ENCODE measurements at places on chromosomes 11 and 22.

- no peak for DNase-seq
Observed at GRCh38 chr22:37290737-37291136, 8.4 kb downstream of the CYTH4 start.

DNA sequence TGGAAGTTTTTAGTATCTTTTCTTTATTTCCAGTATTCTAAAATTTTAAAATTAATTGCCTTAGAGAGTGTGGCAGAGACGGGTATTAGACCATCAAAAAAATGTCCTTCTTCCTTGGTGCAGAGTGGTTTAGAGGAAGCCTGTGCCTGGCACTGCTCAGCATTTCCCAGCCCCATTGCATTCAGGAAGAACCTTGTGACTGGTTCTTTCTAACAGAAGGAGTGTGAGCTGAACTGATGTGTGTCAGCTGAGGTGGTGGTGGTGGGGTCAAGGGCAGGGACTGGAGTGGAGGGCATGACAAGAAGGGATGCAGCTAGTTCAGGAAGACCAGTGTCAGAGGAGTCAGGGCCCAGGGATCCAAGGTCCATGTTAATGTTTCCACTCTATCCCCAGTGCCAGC lies 58.7 kb upstream of the FDX1 start:
- DNase-seq: no peak

DNA sequence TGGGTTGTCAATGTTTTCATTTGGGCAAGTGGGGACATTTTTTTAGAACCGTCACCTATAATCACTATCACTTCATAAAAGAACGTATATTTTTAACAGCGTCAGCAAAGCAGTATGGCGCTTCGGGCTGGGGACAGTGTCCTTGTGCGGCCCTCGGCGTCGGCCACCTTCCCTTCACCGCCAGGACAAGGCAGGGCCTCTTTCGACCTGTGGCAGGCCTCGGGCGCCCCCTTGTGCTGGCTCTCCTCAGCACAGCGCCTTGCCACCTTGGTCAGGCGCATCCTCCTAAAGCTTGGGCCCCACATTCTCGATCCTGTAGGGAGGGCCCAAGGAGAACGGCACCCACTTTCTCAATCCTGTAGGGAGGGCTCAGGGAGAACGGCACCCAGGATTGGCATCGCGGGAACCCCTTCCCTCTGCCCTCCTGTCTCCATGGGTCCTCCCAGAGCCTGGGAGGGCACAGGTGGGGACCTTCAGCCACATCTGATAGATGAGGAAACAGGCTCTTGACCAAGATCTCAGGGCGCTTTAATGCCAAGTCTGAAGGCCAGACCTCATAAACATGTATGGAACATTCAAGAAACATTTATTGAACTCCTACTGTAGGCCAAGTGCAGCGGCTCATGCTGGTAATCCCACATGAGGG lies 11.5 kb upstream of the FADD start:
- DNase-seq: no peak

DNA sequence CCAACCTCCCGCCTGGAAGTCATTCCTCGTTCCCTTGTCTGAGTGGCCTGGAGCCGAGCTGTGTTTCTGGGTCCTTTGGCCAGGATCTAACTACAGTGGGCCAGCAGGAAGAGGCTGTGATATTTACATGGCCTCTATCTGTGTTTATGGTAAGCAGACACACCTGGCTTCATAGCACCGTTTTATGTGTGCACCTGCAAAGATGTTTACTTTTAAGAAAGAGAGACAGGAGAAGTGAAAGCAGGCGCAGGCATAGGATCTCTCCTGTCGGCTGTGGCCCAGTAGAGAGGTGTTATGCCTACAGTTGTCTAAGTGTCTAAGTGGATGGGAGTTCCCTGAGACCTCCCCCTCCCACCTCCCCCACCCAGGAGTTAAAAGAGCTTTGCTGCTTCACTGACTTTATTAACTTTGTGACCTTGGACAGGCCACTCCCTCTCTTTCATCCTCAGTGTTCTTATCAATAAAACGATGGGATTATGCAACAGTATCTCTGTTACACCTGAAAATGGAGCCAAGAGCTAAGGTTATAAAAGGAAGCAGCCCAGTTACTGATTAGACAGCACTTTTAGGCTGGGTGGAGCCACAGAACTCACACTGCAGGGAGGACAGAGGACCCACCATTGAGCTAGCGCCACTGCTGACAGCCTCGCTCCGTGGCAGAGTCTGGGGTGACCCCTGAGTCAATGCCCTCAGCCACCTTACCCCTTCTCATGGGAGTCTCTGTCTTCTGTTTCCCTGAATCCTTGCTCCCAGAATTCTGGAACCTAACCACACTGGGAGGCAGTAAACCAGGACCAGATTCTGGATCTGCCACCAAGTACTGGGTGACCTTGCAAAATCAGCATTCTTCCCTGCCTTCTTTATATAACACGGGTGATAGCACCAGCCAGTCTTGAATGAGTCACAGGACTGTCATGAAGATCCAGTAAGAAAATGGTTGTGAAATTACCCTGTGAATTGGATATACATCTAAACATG lies 22.0 kb downstream of the ST14 start:
- no peak for DNase-seq

- DNase-seq: no peak
Observed at GRCh38 chr11:109426442-109427240, 4.7 kb downstream of the C11orf87 start.

GRCh38 chr11:119192111-119192510 lies 6.8 kb downstream of the NHERF4 start:
- DNase-seq: no peak

DNA sequence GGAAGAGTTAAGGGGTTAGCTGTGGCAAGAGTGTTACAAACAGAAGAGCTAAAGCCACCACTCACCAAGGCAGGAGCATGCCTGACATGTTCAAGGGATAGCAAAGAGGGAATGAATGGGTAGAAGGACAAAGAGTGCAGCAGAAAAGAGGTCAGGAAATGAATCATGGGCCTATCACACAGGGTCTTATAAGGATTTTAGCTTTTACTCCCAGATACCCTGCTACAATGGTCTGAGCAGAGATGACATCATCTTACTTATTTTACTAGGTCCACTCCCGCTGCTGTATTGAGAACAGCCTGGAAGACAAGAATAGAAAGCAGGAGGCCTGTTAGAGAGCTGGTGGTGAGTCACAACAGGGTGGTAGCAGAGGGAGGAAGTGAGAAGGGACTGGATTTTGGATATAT lies 9.8 kb downstream of the TRAF6 start:
- DNase-seq: no peak

- peak; percentile 45 for DNase-seq
Observed at GRCh38 chr11:68081691-68082090, 39.5 kb downstream of the CHKA start.

GRCh38 chr11:76644591-76644990 lies 26.0 kb downstream of the LRRC32 start:
- no peak for DNase-seq

GRCh38 chr11:1733009-1733715 lies 17.2 kb downstream of the IFITM10 start:
- no peak for DNase-seq

GRCh38 chr11:18455686-18456372 lies at the start of gene LDHAL6A:
Gene LDHAL6A (plus strand): TSS chr11:18455856. CDS start chr11:18456681, 825 bp downstream.
- DNase-seq: no peak

DNA sequence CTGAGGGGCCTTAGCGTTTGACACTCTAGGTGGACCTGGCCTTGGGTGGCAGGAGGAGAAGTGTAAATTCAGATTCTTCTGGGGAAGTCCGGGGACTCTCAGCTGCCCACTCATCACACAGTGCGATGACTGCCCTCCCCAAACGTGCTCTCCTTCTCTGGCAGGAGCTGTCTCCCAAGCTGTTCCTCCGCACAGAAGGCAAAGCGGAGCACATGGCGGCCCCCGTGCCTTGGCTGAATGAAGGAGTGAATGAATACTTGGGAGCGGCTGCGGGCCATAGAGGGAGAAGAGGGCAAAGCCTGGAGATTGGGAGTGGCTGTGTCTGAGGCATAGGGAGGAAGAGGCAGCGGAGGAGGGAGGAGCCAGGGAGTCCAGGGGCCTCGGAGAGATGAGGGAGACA lies 6.9 kb upstream of the NAA40 start:
- DNase-seq: no peak

GRCh38 chr11:65378928-65379638 lies 3.4 kb downstream of the SLC25A45 start:
- no peak for DNase-seq

GRCh38 chr11:96235751-96236150 lies 107.2 kb downstream of the MAML2 start:
- no peak for DNase-seq

DNA sequence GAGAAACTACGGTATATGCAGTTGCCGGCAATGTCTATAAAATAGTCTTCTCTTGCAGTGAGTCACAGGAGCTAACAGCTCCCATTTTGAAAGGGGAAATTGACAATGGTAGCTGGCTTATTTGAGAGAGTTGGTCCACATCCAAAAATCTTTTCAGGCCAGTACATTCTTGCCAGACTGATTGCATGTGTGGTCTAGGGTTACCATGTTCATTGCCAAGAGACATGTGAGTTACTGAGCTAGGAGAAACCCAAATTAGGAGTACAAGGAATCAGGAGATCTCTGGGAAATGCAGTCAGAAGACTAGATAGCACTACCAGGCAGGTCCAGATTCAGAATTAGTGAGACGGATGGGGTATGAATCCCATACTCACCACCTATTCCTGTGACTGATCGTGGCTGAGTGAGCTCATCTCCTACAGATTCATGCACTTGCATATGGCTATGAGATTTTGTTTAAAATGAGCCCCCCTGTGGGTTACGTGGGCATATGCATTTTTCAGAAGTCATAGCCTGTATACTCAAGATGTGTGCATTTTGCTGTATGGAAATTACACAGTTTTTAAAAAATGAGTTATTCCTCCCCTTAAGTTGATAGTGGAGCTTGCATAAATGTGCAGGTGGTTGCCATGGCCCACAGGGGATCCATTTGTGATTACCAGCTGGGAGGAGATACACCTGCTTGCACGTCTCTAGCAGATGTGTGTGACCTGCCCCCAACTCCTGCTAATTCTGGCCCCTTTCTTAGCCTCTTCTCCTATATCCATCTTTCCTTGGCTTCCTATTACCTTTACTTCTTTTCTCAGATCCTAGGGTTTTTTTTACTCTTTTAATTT lies 102.7 kb downstream of the COMMD9 start:
- DNase-seq: no peak

Measured in urinary bladder (tissue), 4 donors.